ENCODE measurements at places on chromosomes 2 and 18.

- no peak for DNase-seq
Measured at GRCh38 chr2:50872543-50872942, 159.4 kb downstream of the NRXN1 start.

DNA sequence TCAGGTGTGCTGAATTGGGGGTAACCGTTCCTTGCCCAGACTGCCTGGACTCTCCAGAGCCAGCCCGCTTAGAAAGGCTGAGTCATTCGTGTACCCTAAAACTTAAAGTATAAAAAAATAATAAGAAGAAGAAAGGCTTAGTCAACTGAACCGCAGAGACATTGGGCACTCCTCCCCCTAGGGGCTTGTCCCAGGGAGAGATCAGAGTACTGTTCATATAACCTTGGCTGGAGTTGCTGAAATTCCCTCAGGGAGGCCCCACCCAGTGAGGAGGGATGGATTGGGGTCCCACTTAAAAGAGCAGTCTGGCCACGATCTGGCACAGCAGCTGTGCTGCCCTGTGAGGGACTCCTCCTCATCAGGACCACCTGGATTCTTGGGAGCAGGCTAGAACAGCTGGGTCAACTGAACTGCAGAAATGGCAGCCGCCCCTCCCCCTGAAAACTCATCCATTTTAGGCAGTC, 37.2 kb downstream of the ANKRD12 start:
- DNase-seq, result no peak

GRCh38 chr18:63299837-63300745, 19.5 kb downstream of the BCL2 start:
- no peak for DNase-seq

- no peak for DNase-seq
Measured at GRCh38 chr18:14908541-14908940, 160.6 kb downstream of the ANKRD30B start.

DNA sequence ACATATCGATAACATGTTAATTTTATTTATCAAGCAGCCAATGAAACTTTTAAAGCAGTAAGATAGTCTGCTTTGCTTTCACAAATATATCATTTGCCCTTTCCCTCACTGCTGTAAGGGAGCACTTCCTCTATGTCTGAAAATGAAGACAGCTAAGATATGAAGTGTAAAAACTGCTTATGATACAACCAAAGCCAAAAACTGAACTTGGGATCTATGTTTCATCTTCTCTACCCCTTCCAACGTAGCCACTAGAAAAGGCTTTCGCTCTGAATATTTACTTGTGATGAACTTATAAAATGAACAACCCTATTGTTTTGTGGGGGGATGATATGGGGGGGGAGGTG, 140.3 kb downstream of the TCF4 start:
- DNase-seq, result no peak

Measured in kidney epithelial cell (primary cell).